Activated CD4-positive, alpha-beta T cell treated with anti-CD3 and anti-CD28 coated beads for 24 hours (primary cell): ENCODE measurements at places on chromosomes 11 and 22.
A peak's percentile ranks its signal among the peaks of the same experiment; 100 is the strongest.

DNA sequence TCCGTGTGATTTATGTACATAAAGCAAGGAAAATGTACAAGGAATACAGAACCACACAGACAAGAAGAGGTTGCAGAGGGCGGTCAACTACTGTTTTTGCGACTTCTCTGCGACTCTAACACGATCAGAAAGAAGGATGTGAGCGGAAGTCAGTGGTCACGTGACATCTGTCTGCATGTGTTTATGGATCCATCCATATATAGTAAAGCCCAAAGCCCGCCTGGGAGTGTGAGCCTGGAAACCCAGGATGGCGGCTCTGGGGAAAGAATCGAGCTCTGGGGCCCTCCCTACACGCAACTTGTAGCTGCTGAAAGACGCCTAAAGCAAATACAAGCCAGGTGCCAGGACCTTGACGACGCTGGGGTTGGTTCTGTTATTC is 8.8 kb downstream of the OSBPL5 start:
- DNase-seq: no peak

DNA sequence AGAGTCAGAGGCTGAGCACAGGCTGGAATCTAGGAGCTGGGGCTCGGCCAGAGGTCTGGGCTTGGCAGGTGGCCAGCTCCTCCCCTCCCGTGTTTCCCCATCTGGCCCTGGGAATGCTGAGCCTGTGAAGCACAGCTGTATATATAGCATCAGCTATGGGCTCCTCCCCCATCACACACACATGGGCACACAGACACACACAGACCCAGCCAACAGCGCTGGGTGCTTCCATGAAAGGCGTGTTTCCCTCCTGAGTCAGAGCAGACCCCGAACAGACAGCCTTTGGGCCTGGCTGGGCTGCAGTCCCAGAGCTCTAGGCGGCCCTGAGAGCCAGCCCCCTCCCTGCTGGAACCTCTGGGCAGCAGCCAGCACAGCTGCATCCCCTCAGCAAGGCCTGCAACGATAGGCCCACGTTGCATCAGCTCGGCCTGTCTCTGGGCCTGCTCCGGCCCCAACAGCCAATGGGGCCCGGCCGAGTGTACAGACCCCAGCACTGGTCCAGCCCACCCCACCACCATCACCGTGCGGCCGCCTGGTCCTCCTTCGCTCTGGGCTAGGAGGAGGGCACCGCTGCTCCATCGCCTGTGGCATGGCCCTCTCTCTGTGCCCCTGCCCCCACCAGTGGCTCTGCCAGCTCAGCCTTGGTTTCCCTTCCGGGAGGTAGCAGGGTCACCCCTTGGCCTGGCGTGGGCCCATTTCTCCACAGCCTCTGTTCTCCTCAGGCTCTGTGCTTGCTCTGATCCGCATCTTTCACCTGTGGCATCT is 7.6 kb upstream of the SERPINH1 start:
- DNase-seq: no peak

DNA sequence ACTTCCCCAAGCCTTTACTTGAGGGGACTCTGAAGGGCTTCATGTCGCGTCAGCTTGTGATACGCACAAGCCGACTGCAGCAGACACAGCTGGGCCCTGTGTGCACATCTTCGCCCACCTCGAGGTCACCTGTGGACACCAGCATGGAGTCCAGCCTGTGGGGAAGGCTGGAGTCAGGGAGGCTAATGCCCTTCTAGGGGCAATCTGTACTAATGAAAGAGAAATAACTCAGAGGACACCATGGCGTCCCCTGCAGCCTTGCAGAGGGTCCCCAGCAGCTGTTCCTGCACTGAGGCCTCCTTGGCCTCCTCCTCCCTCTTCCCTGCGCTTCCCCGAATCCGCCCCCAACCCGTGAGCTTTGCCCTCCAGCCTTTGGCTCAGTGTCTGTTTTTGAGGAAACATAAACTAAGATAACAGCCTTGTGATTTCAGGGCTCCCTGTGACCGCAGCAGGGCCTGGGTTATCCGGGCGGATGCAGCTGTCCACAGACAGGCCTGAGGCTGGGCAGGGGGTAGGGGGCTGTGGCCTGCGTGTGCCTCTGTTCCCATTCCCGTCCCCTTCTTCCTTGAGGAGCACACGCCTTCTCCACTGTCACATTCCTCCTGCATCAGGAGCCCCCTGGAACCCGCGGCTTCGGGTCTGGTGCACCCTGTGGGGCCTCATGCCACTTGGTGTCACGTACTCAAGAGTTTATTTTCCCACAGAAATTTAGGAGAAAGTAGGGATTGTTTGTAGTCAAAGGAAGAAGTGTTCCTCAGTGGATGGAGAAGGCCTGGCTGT is 25.0 kb downstream of the KRTAP5-5 start:
- no peak for DNase-seq

DNA sequence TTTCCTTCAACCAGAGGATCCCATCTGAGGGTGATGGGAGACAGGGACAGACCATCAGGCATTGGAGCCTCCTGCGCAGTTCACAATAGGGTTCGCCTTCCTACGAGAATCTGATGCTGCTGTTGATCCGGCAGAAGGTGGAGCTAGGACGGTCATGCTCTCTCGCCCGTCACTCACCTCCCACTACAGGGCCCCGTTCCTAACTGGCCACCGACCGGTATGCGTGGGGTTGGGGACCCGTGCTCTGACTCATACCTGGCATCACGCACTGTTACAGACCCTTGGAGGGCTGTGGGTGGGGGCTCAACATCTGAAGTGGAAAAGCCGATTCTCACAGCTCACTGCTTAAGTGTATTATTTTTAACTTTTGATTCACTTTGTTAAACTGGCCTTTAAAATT is 402.3 kb downstream of the BRD1 start:
- DNase-seq: no peak

DNA sequence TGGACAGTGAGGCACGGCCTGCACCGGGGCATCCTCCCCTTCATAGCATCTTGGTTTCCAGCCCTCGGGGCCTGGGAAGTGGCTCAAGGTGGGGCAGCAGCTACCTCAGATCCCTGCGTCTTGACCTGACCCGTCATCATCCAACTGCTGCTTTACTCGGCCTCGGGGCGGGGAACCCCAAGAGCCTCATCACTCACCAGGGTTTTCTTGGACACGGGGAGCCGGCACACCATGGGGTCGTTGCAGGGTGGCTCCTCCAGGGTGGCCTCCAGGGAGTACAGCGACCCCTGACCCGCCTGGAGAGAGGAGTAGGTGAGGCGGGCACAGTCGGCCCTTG is 651 bp downstream of the CTSF start:
- no peak for DNase-seq

DNA sequence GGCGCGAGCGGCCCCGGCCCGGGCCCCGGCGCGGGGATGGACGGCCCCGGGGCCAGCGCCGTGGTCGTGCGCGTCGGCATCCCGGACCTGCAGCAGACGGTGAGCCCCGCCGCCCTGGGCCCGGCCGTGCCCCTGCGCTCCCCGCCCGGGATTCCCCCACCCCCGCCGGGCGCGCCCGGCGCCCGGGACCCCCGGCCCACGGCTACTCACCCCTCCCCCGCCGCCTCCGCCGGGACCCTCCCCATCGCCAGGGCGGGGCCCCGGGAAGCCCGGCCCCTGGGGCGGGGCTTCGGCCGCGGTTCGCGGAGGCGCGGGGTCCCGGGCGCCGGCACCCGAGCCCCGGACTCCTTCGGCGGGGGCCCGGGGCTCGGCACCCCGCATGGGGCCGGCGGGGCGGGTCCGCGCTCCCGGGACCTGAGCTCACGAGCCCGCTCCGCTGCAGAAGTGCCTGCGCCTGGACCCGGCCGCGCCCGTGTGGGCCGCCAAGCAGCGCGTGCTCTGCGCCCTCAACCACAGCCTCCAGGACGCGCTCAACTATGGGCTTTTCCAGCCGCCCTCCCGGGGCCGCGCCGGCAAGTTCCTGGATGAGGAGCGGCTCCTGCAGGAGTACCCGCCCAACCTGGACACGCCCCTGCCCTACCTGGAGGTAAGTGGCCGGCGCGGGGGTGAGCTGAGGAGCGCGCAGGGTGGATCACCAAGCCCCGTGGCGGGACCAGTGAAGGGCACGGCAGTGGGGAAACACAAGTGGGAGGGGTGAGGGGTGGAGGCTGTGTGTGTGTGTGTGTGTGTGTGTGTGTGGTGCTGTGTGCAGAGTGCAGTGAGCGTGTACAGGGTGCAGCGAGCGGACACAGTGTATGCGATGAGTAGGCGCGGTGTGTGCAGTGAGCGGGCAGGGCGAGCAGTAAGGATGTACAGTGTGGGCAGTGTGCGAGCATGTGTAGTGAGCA is 2.3 kb downstream of the SHANK3 start:
- DNase-seq: no peak

GRCh38 chr22:40509401-40510134 is 127.0 kb downstream of the MRTFA start:
- no peak for DNase-seq

- no peak for DNase-seq
Measured at GRCh38 chr11:121226415-121227263, 65.9 kb upstream of the SC5D start.

DNA sequence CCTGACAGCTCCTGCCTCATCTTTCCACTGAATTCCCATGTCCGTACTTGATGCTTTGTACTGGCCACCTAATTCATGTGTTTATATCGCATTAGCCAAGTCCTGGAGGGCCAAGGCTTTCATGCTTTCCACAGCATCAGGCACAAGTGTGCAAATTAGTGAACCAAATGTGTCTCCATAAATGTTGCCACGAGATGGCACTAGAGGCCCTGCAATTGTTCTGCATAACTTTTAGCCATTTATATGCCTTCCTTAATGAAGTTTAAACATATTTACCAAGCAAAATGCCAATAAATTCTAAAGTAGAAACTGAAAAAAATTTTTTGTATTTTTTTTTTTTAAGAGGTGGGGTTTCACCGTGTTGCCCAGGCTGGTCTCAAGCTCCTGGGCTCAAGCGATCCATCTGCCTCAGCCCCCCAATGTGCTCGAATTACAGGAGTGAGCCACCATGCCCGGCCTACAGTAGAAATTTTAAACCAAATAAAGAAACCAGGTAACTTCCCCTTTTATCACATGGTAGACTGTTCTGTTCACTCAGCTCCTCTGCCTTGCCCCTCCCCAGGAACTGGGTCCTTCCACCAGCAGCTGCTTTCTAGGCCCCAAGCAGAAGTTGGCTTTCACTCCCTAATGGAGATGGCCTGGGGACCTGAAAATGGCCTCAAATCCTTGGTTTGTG is 20.8 kb upstream of the IL18BP start:
- peak; percentile 33 for DNase-seq
